T-cell (primary cell): ENCODE measurements at places on chromosomes 3 and 15. TPM values are rescaled to one million over a fixed set of nuclear protein-coding genes. Genes with fewer than 3 reads are reported as not detected.

- no peak for DNase-seq
Observed at GRCh38 chr15:90903733-90904536, 833 bp downstream of the MAN2A2 start.

Gene WDR93
- total RNA-seq: 0.35 TPM

Gene DLL4
- total RNA-seq: 0.12 TPM

Gene WNT5A
- 0.16 TPM for total RNA-seq

DNA sequence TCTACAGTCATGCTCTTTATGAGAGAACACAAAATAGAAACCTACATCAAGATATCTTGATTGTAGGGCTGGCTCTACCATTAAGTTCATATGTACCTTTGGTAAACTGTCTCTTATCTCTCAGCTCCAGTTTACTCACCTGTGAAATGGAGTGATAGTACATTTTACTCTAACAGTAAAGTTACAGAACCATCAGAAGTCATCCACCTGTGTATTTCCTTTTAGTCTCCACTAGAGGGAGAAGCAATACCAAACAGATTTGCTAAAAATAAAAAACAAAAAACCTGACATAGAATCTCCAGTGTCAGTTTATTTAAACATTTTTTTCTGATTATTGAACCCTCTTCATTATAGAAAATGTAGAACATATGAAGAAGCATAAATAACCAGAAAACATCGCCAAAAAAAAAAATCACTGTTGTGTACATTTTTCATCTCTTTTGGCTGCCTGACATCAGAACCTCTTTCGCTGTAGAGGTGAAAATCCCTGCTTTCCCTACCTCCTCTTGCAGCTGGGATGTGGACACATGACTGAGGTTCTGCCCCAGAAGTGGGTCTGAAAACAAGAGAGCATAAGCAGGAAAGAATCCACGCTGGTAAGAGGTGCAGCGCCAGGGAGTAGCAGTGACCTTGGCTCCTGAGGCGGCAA is 48.7 kb upstream of the WDR72 start:
- DNase-seq: no peak

- DNase-seq: no peak
Observed at GRCh38 chr15:58870451-58870850, 63.0 kb downstream of the SLTM start.

GRCh38 chr3:150454085-150454484 is 46.0 kb downstream of the TSC22D2 start:
- no peak for DNase-seq

Gene HAPLN3
- 172 TPM for total RNA-seq

GRCh38 chr3:98646680-98647079 is 53.3 kb upstream of the CPOX start:
- DNase-seq: no peak

GRCh38 chr15:51144021-51144532 is 49.4 kb upstream of the TNFAIP8L3 start:
- DNase-seq: no peak

Gene WDR76
- 12.4 TPM for total RNA-seq

GRCh38 chr3:42490243-42490642 is 12.2 kb upstream of the VIPR1 start:
- DNase-seq: no peak

DNA sequence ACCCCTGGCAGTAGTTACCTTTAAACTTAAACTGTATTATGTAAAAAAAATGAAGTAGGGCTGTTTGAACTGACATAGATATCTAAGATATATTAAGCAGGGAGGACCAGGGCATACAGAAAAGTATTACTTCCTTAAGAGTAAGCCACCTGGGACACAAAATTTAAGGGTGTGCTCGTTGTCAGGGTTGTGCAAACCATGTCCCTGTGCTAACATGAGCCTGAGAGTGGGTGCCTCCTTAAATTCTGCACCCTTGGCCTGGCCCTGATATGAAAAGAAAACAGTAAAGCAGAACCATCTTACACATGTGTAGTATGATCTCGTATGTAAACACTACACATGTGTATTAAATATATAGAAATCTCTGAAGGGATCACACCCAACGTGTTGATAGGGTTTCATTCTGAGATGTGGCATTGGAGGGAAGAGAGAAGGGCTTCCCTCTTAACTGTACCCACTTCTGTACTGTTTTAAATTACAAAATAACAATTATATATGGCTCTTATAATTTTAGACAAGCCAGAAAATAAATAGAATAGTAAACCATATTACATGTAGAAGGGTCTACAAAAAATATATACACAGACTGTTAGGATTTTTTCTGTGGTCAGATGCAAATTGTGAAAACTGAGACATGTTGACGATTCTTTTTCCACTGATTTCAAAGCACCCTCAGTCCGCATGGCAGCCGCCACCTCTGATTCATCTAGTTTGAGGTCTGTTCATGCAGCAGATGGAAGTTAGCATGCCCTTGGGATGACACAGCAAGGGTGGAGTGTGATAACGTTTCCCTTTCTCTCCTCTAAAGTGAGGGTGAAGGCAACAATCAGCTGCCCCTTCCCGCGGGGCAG is 400.8 kb upstream of the PROK2 start:
- no peak for DNase-seq

Gene MB21D2
- total RNA-seq: 4.1 TPM

Gene TPRG1
- total RNA-seq: 16.5 TPM

GRCh38 chr3:14246414-14246813 is 67.8 kb downstream of the LSM3 start:
- no peak for DNase-seq

- DNase-seq: peak; percentile 41
Observed at GRCh38 chr15:88834211-88834812, 31.1 kb downstream of the ACAN start.

GRCh38 chr3:151382671-151383070 is 1.9 kb downstream of the P2RY12 start:
- DNase-seq: no peak

Gene AP3B2
- total RNA-seq: 0.76 TPM

GRCh38 chr3:195001961-195002861 is 268.7 kb downstream of the XXYLT1 start:
- DNase-seq: peak; percentile 17

GRCh38 chr3:66199089-66199473 is 21.7 kb upstream of the SLC25A26 start:
- DNase-seq: no peak

Gene POPDC2
- total RNA-seq: 4.8 TPM

DNA sequence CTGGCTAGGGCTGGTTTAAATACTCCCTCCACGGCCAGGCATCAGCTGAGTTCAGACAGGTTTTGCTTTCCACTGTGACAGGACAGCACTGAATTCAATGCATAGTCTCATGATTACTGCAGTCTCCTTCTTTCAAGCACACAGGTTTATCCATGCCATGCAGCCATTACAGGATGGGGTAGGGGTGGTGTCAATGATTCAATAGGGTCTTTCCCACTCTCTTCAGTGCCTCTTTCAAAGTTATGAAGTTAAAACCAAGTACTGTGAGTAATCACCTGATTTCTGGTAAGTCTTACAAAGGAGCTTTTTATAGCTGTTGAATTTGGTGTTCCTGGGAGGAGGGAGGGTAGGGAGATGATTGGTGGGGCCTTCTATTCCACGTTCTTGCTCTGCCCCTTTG is 47.2 kb downstream of the TMEM212 start:
- DNase-seq: no peak

Gene GOLGA8H
- not detected for total RNA-seq

DNA sequence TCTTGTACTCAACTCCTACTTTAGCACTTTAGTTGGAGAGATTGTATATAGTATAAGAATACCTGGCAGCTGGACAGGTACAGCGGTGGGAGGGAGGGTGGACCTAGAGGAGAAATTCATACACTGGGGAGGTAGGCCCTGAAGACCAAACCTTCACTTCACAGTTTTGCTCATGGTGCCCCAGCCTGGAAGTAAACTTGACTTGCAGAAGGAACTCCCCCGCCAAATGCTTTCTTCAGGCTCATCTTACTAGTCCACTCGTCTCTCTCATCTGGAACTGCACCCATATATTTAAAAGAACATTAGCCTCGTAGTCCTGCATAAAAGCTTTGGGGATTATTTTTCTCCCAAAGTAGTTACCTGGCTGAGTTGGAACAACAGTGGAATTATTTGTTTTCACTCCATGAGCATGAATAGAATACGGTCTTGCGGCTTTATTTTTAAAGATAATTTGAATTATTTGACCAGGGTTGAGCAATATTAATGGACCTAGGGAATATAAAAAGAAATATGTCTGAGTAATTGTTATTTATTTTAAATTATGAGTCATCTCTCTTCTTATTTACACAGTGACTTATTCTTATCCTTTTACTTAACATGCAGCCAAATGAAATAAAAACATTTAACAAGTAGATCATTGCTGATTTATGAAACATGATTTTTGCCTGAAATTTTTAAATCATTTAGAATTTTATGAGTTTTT is 25.5 kb upstream of the CP start:
- DNase-seq: no peak

DNA sequence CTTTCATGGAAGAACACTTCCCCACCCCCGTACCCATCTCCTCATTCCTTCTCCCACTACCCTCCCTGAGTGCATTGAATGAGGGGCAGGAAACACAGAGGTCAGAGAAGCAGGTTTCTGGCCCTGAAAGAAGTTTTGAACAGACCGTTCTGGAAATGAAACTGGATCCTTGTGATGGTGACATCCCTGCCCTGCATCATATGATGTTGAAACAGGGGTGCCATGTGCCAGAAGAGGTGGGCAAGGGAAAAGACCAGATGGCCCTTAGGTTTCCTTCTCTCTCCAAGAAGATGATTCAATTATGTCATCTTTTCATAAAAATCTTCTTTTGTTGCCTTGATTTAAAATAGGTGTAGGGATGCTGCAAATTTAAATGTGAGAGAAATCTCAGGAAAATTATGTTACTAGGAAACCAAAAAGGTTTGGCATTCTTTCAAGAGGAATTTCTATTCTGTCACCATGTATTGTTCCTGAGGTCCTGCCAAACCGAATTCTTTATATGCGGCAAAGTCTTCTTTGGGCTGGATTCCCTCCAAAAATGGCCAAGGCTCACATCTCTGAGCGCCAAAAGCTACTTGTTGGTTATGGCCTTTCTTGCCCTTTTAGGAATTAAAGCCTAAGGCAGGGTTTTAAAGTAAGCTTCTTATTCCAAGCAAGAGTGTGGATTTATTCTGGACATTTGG is 19.9 kb upstream of the TNFAIP8L3 start:
- no peak for DNase-seq

Gene HRG
- not detected for total RNA-seq

GRCh38 chr3:13200465-13200864 is 127.2 kb upstream of the IQSEC1 start:
- DNase-seq: no peak

GRCh38 chr3:13549623-13550422 is 898 bp downstream of the FBLN2 start:
- peak; percentile 36 for DNase-seq

DNA sequence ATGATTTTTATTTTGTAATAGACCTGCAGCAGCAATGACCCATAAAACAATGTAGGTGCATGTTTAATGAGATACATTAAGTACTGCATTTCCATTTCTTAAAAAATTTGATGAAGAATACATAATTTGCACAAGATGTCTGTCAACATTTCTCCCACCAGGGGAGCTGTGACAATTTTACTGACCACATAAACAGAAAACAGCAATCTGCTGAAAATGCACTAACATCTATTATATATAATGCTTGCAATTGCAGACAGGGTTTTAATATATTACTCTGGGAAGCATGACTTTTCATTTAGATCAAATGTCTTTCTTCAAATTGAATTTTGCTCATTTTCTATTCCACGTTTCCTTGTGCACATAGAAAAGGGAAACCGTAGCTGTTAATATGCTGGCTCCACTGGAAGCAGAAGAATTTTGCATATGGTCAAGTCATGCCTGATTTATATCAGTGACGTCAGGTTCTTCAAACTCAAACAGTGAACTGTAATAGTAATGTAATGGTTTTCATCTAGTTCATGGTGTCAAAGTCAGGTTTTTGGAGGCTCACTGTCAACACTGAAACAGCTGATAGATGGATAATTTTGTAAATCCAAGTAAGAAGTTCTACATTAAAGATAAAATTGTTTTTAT is 79.8 kb upstream of the IGF1R start:
- no peak for DNase-seq

Gene CAPN3
- 15.8 TPM for total RNA-seq

DNA sequence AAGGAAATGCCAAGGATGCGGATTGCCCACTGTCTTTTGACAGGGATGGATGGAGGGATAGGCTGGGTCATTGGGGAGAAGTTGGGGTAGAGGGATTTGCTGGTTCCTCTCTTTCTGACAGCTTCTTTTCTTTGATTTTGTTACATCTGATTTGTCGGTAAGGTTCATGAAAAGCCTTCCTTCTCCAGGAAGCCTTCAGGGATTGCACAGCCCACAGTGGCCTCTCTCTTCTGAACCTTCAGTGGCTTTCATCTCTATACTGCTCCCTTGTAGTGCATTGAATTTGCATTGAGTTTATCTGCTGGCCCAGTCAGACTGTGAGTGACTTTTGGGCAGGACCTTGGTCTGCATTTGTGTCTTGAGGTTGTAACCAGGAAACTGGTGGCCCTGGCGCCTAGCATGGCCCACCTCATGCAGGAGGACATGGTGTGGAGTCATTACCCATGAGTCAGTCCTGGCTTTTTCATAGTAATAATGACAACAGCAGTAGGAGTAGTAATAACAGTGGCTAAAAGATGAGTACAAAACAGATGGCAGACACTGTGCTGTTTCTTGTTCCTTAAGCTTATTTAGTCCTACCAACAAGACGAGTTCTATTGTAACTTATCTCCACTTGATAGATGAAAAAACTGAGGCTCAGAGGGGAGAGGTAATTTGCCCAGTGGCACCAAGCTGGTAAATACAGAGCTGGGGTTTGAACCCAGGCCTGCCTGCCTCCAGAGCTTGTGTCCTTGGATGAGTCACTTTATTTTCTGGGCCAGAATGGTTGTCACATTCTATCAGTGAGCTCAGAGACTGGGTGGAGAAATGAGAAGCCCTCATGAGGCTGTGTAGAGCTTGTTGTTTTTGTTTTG is 28.4 kb downstream of the SMAD6 start:
- no peak for DNase-seq

Gene EXOG
- total RNA-seq: 24.0 TPM

Gene FILIP1L
- 0.10 TPM for total RNA-seq

DNA sequence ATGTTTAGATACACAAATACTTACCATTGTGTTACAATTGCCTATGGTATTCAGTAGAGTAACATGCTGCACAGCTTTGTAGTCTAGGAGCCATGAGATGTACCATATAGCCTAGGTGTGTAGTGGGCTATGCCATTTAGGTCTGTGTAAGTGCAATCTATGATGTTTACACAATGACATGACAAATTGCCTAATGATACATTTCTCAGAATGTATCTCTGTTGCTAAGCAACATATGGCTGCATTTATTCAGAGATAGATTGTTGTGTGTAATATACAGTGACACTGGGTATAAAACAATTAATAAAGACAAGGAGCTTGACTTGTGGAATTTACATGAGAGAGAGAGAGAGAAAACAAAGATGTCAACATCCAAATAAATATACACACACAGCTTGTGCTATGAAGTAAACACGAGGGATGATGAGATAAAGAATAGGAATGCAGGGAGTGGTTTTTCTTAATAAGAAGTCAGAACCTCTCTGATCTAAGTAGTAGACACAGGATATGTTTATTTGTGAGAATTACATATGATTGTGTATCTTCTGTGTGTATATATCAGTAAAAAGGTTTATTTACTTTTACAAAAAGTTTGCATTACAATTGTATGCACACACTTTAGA is 110.0 kb downstream of the KCNAB1 start:
- DNase-seq: no peak

- DNase-seq: no peak
Observed at GRCh38 chr3:48689384-48689783, 3.7 kb upstream of the NCKIPSD start.

Gene GPR87
- total RNA-seq: not detected

- no peak for DNase-seq
Observed at GRCh38 chr15:45759936-45760335, 125.1 kb downstream of the SQOR start.
